NCI-H345 (cell line): ENCODE measurements at places on chromosomes 7 and 10.
A peak's percentile ranks its signal among the peaks of the same experiment; 100 is the strongest.

- no peak for DNase-seq
Measured at GRCh38 chr7:89029864-89030263, 234.3 kb upstream of the TEX47 start.

GRCh38 chr7:13551503-13551902 lies 438.0 kb downstream of the ETV1 start:
- peak; percentile 35 for DNase-seq

DNA sequence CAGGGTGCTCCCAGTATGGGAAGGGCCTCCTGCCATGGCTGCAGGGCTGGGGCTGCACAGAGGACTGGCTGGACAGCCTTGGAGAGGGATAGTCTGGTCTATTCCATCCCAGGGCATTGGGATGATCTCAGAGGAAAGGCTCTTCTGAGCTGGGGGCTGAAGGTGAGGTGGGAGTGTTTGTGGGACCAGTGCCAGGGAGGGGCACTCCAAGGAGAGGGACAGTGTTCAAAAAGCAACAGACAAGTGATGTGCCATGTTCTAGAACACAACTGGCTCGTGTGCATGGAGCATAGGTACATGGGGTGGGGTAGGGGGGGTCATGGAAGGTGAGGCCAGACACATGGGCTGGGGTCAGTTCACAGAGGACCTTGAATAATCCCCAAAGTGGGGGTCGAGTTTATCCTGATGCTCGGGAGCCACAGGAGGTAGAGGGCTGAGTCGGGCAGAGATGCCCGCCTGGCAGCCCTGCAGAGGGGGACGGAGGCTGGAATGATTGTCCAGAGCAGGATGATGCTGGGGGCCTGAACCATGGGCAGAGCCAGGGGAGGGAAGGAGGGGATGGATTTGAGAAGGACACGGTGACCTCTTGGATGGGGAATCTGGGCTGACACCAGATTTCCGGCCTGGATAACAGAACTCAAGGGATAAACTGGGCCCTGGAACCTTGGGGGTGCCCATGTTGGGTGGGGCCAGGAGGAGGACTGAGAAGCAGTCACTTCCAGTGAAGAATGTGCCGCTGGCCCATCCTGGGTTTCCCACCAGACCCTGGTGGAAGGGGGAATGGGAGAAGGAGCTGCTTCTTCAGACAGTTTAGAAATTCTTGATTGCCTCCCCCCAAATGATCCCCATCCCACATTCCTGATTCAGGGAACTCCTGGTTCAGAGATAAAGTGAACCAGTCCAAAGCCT lies 50.4 kb downstream of the NEURL1 start:
- DNase-seq, result no peak

- no peak for DNase-seq
Measured at GRCh38 chr10:117462816-117463544, 79.6 kb upstream of the EMX2 start.

GRCh38 chr10:57593983-57594573 lies 673.6 kb downstream of the IPMK start:
- DNase-seq, result no peak

DNA sequence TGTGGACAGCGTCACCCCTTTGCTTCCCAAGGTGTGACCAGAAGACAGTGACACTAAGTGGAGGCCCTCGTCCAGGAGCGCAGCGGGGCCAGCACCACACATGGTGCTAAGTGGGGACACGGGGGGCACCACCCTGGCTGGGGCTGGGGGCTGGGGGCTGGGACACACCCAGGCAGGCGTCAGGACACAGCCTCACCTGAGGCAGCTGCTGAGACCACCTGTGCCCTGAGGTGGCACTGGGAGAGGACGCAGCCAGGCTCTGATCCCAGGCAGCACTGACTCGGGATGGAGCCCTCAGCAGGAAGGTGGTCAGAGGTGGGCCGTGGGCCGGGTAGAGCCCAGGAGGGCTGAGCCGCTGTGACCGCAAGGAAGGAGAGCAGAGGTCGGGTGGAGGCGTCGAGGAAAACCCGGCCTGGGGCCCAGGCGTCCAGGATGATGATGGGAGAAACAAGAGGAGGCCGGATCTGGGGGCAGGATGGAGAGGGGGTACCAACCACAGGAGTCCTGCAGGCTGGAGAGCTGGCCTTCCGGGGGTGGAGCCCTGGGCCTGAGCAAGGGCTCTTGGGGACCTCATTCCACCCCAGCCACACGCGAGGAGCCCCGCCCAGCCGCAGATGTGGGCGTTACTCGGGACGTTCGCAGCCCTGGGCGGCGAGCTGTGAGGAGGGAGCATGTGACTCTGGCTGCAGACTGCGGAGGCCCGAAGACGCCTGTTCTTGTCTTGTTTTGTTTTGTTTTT lies 22.5 kb downstream of the LRRC27 start:
- DNase-seq, result no peak

GRCh38 chr10:81034383-81034782 lies 496.7 kb downstream of the SH2D4B start:
- no peak for DNase-seq

DNA sequence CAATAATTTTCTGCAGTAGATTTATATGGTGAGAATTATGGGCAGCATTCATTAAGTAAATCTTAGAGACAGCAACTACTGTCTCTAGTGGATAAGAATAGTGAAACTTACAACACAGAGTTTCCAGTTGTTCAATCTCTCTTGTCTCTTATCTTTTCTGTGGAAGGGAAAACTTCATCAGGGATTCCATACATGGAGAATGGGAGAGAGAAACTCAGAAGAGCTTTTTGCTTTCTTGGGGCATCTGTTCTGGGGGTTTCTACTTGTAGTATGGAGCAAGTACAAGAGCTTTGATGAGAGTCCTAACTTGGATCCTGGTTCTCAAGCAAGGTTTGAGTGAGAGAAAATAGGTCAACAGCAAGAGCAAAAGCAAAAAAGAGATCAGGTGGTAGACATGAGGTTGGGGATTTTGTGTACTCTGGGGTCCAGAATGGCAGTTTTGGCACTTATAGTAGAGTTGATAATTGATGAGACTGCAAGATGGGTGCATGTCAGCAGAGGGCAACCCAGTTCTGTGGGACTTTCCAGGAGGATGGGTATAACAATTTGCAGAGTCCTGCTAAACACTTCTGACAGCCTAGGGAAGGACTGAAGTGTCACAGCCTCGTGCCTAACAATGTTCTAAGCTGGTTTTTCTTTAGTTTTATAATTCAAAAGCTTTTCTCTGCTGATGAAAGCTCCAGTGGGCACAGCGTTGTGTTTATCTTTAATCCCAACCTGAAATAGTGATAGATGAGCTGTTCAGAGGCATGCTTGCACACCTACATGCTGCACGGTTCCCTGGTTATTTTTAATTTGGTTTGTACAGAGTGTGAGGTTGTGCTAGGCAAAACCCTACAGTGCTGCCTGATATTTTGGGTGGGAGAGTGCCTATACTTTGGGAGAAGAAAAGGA lies 32.0 kb upstream of the STRIP2 start:
- no peak for DNase-seq

GRCh38 chr10:127679642-127680255 lies 57.2 kb upstream of the FOXI2 start:
- no peak for DNase-seq

DNA sequence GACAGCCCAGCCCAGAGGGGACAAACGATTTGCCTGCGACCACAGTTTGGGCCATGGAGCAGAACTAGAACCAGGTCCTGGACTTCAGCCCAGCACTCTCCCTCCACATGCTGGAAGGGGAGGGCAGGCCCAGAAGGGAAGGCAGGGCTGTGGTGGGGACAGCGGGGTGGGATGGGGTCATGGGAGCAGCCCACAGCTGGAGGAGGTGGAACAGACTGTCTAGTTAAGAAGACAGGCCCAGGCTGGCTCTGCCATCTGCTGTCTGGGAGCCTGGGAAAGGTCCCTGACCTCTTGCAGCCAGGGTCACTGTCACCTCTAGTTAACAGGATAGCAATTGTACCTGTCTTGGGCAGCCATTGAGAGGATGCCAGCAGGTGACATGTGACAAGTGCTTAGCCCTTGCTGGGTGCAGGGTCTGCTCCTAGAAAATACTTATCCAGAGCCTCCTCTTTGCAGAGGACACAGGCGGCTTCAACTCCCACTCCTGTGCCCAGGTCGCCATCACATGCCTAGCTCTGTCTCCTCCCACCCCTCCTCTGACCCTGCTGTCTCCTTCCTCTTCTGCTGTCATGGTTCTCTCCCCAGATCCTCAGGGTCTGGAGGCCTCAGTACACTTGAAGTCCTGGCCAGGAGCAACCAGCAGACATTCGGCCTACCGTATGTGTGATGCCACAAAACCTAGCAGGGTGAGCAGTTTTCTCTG lies 37.0 kb upstream of the CHST15 start:
- no peak for DNase-seq
